NCI-H774 (cell line): ENCODE measurements at places on chromosomes 2 and 18.
A peak's percentile ranks its signal among the peaks of the same experiment; 100 is the strongest.

- DNase-seq: no peak
These were observed 46.2 kb downstream of the UNC80 start for GRCh38 chr2:209817844-209818271.

- no peak for DNase-seq
These were observed 447.2 kb upstream of the SPHKAP start for GRCh38 chr2:228628682-228629081.

- no peak for DNase-seq
These were observed 79.6 kb upstream of the DNMT3A start for GRCh38 chr2:25421289-25421688.

- DNase-seq: no peak
These were observed 139.8 kb downstream of the OLA1 start for GRCh38 chr2:174108579-174108978.

DNA sequence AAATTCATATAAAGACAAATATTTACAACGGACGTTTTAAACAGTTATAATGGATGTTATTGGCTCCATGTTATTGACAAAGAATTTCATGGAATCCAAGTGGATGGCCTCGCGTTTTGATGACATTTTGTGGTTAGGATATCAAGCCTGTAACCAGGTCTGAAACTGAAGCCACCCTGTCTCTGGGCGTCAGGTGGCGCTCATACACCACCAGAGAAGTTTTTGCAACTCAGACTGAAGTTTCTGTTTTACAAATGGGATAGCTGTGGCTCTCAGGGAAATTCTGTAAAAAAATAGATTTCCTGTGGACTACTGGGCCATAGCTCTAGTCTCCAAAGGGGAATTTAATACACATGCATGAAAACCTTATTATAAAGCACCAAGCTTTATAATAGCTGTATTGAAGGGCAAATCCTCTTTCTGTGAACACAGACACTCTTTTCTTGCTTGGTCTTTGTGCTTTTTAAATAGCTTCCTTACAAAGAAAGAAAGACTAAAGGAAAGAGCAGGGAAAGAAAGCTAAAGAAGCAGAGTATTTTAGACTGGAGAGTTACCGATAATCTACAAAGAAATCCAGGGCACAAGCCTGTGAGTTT lies 86.7 kb downstream of the C18orf54 start:
- DNase-seq: peak; percentile 24

- DNase-seq: no peak
These were observed 11.7 kb upstream of the GRHL1 start for GRCh38 chr2:9939587-9940485.

GRCh38 chr2:74917702-74918619 lies 40.5 kb upstream of the POLE4 start:
- DNase-seq: no peak

DNA sequence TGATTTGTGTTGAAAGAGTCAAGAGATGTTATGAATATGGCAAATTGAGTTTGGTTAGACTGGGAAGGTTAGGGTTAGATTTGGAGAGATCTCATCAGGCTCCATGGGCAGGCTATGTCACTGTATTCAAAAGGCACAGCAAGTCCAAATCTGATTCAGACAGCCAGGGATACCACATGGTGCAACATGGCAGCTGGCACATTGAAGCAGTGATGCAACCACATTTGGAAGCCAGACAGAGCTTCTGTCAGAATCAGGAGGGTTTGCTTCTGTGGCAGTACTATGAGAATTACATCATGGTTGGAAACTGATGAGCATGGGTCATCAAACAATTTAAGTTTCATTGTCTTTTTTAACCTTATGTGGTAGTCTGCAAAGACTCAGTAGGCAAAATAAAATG lies 772.2 kb downstream of the SUCLG1 start:
- no peak for DNase-seq

GRCh38 chr2:8606649-8607550 lies 75.0 kb upstream of the ID2 start:
- DNase-seq: no peak

GRCh38 chr2:204370172-204370718 lies 175.0 kb upstream of the PARD3B start:
- no peak for DNase-seq

GRCh38 chr2:70852824-70853223 lies 17.2 kb upstream of the CD207 start:
- no peak for DNase-seq

- DNase-seq: no peak
These were observed 134.2 kb downstream of the DSC3 start for GRCh38 chr18:30908381-30908780.

GRCh38 chr2:168564641-168565040 lies 108.6 kb downstream of the CERS6 start:
- DNase-seq: no peak

- no peak for DNase-seq
These were observed 19.6 kb upstream of the WDR75 start for GRCh38 chr2:189421644-189422043.

DNA sequence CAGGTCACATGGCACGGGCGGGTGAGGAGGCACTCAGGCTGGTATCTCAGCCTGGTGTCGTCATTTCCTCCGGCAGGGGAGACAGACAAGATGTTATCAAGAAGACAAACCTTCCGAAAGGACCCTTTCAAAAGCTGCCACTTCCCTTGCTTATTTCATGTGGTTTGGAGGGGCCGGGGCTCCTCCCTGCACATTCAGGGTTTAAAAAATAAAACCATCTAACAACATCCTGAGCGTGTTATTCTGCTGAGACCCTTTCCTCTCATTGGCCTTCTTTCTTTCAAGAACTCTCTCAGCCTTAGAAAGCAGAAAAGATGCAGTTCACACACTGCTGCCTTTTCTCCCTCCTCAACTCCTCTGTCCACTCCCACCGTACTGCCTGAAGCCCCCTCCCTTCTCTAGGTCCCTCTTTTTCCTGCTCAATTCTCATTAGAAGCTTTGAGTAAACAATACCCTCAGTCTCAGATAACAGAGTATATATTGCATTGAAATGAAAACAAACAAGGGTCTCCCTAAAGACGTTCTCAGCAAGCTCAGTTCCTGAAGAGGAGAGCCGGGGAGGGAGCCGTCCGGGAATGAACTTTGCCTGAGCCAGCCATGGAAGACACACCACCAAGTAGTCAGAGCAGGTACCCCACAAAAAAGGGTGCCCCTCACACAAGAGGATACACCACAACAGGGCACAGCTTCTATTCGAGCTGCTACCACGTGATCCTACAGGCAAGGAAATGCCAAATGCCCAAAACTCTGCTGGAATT lies 9.7 kb downstream of the SMAD7 start:
- no peak for DNase-seq

- peak; percentile 55 for DNase-seq
These were observed 247.8 kb upstream of the SIX2 start for GRCh38 chr2:45256867-45257641.

DNA sequence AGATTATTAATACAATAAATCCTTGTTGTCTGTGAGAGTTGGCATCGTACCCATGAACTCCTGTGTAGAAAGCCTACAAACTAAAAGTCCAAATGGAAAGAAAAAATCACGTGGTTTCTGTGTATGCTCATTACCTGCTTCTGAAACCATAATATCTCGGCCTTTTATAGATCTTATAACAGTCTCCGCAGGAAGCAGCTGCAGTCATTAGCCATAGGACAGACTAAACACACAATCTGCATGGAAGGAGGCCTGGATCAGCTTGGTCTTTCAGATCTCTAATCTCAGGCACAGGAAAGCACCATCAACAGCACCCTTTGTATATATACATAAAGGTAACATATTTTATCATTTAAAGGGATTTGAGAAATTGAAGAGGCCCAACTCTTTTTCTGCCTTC lies 508.9 kb upstream of the TCF4 start:
- no peak for DNase-seq

GRCh38 chr2:152505495-152505906 lies 170.5 kb downstream of the FMNL2 start:
- no peak for DNase-seq

GRCh38 chr18:78105611-78106010 lies 856.0 kb downstream of the GALR1 start:
- DNase-seq: no peak

GRCh38 chr2:31365348-31365747 lies 49.2 kb downstream of the XDH start:
- DNase-seq: no peak

GRCh38 chr18:32930695-32931301 lies 158.0 kb upstream of the KLHL14 start:
- peak; percentile 4 for DNase-seq

- DNase-seq: no peak
These were observed 34.3 kb downstream of the ZAP70 start for GRCh38 chr2:97747716-97748115.
